Lung microvascular endothelial cell (primary cell): ENCODE measurements at places on chromosomes 7 and 10. TPM values are rescaled to one million over a fixed set of nuclear protein-coding genes. Genes with fewer than 3 reads are reported as not detected.

DNA sequence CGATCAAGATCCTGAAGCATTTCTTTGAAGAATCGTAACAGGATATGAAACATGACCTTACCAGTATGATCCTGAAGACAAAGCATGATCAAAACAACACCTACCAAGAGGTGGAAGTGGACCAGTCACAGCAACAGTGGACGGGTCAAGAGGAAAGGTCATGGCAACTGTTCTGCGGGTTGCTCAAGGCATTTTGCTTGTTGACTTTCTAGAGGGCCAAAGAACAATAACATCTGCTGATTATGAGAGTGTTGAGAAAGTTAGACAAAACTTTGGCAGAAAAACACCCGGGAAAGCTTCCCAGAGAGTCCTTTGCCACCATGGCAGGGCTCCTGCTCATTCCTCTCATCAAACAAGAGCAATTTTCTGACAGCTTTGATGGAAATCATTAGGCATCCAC lies 65.6 kb upstream of the LRRC18 start:
- no peak for DNase-seq

- no peak for DNase-seq
Observed at GRCh38 chr10:42553064-42553407, 85.3 kb downstream of the ZNF33B start.

The MSRB2 gene
- total RNA-seq = 9.2 and 10.3 TPM in 2 replicates

The MCM10 gene
- total RNA-seq = 2.4 and 5.0 TPM in 2 replicates

DNA sequence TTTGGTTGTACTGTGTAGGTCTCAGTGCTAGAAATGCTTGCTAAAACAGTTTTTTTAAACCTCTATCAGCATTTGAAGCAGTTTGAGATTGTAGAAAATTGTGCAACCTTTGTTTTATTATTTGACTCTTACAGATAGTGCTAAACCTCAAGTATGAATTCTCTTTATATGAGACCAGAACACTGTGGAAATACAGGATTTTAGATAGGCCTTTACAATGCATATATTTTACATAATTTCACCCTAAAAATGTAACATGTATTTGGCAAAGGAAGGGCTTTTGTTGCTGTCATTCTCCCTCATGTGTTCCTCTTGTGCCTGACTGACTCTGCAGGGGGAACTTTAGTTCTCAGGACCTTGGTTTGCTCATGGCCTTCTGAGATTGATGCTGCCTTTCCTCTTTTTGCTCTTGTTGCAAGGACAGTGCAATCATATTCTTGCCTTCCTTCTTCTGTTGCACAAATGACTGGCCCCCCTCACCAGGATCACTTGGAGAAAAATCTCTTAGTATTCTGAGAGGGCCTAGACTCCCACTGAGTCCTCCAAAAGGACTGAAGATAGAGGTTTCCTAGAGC lies 188.7 kb downstream of the PPP1R9A start:
- no peak for DNase-seq

The EN2 gene
- total RNA-seq = not detected in 2 replicates

GRCh38 chr7:108316708-108317107 lies 139.5 kb downstream of the NRCAM start:
- no peak for DNase-seq

DNA sequence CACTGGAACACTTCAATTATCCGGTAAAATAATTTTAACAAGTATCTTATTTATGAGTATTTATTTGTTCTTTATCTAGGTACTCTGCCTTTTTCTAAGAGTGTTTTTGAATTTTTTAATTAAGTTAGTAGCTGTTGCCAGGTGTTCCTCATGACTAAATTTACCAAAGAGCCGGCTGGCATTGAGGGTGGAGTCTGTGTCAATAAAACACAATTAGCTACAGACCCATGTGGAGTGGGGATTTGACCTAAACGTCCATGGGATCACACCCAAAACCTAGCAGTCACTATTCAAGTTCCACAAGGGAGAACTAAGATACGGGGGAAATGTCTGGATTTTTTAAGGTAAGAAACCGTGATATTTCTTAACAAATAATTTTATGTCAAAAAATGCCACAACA lies 9.8 kb downstream of the SLC16A12 start:
- DNase-seq = no peak

The SLC26A5 gene
- 0.22 and 1.4 TPM in 2 replicates for total RNA-seq

The NCAPG2 gene
- 5.6 and 9.6 TPM in 2 replicates for total RNA-seq

DNA sequence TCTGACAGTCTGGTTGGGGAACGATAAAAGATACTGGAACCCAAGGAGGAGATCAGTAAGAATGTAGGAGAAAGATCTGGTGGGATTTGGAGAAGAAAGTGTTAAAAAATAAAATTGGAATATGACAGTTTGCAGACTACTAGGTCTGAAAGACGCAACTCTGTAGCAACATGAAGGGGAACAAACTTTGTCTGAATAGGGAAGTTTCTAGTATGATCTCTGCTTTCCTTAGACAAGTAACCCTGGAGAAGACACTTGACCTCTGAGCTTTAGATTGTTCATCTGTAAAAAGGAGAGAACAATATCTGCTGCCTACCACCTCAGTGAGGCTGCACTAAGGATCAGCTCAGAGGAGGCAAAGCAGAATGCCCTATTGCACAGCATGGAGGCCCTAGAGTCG lies 3.0 kb upstream of the PRSS1 start:
- no peak for DNase-seq

The KIAA1549 gene
- total RNA-seq = 1.5 and 2.4 TPM in 2 replicates
